ENCODE measurements at places on chromosomes 7 and 10.

GRCh38 chr10:93766918-93767317, 9.2 kb downstream of the LGI1 start:
- DNase-seq, result no peak

DNA sequence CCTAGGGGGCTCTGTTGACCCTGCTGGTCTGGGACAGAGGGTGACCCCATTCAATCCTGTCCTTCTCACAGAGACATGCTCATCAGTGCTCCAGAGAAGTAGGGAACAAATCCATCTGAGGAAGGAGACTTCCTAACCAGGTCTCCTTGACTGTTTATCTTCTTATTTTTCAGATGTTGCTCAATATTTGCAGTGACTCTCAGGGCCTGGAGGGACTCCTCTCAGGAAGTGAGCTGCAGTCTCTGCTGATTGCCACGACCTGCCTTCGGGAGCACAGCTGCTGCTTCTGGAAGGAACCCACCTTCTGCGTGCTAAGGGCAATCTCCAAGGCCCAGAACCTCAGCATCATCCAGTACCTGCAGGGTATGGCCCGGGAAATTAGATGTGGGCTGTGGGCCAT, 41.0 kb downstream of the WDFY4 start:
- no peak for DNase-seq

DNA sequence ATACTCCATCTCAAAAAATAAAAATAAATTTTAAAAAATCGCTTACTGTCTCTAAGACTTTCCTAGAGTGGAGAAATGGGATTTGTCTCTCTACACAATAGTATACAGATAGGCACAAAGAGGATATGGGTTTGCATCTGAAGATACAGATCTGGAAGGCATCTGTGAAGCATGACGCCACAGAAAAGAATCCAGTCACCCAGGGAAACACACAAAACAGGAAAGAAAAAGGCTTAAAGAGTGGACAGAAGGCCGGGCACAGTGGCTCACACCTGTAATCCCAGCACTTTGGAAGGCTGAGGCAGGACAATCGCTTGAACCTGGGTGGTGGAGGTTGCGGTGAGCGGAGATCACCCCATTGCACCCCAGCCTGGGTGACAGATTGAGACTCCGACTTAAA, 61.3 kb downstream of the SKIDA1 start:
- no peak for DNase-seq

DNA sequence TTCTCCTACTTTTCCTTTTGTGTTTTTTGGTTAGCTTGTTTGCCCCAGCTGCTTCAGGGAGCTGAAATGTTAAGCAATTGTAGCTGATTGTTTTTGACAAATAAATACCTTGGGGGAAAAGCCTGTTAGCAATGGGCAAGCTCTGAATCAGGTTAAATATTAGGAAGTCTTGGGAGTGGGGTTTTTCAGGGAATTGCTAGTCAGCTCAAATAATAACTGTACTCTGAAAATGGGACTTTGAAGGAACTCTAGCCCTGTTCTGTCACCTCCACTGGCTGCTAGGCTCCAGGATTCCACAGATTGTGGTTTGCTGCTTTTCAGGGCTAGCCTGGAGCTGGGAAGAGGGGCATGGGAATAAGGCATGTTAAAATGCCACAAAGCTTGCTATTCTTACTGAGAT, 39.5 kb downstream of the ADK start:
- no peak for DNase-seq

GRCh38 chr7:142685877-142686508, 63.3 kb upstream of the PRSS1 start:
- no peak for DNase-seq

DNA sequence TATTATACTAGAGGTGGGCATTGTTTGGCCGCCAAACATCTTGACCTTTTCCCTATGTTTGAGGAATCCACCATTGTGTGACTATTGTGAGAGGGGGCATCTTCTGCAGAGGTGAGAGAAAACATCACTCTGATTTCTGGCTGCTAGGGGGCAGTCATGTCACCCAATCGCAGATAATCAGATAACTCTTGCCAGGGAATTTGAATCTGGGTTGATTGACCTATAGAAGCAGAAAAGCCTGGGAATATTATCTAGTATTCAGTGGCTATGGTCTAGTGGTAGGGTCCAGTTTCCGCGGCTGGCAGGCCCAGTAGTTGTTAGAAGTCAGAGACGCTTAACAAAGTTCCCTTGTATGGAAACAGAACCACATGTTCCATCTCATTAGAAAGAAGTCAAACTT, 808.5 kb downstream of the PHTF2 start:
- DNase-seq, result no peak

- no peak for DNase-seq
Observed at GRCh38 chr10:104322416-104322782, 15.9 kb downstream of the ITPRIP start.

DNA sequence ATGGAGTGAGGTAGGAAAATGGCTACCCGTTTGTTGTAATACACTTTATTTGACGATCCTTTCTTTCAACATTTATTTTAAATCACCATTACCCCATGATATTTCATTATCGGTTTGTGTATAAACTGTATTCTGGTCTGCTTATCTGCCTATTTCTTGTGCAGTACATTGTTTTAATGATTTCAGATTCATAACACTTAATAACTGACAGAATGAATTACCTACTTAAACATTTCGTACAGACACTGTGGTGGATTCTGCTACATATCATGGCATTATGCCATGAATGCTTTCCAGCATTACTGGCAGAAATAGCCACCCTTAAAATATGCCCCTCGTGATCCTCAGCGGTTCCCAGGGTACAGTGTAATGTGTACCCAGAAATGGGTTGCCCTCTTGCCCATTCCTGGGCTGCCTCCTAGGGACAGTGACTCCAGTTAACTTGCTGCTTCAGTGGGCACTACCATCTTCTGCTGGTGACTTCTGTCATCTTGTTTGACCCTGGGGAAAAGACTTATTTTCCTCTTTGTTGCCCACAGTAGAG, 74.5 kb downstream of the C1GALT1 start:
- DNase-seq, result no peak

GRCh38 chr10:108424656-108425055, 1260.2 kb upstream of the SORCS1 start:
- no peak for DNase-seq

- no peak for DNase-seq
Observed at GRCh38 chr10:24467605-24468004, 256.1 kb downstream of the ARHGAP21 start.

GRCh38 chr10:74891053-74891452, 64.7 kb downstream of the KAT6B start:
- no peak for DNase-seq

DNA sequence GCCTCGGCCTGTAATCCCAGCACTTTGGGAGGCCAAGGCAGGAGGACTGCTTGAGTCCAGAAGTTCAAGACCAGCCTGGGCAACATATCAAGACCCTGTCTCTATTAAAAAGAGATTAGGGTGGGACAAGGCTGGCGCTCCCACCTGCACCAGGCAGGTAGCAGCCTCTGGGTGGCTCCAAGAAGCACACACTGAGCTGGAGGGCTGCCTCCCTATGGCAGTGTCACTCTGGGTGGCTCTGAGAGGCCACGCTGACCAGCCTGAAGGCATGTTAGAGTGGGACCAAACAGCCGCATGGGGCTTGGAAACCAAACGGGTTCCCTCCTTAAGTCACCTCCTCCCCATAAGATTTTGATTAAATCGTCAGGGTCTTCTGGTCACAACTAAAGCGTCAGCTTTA, 19.8 kb upstream of the COL26A1 start:
- DNase-seq, result no peak

DNA sequence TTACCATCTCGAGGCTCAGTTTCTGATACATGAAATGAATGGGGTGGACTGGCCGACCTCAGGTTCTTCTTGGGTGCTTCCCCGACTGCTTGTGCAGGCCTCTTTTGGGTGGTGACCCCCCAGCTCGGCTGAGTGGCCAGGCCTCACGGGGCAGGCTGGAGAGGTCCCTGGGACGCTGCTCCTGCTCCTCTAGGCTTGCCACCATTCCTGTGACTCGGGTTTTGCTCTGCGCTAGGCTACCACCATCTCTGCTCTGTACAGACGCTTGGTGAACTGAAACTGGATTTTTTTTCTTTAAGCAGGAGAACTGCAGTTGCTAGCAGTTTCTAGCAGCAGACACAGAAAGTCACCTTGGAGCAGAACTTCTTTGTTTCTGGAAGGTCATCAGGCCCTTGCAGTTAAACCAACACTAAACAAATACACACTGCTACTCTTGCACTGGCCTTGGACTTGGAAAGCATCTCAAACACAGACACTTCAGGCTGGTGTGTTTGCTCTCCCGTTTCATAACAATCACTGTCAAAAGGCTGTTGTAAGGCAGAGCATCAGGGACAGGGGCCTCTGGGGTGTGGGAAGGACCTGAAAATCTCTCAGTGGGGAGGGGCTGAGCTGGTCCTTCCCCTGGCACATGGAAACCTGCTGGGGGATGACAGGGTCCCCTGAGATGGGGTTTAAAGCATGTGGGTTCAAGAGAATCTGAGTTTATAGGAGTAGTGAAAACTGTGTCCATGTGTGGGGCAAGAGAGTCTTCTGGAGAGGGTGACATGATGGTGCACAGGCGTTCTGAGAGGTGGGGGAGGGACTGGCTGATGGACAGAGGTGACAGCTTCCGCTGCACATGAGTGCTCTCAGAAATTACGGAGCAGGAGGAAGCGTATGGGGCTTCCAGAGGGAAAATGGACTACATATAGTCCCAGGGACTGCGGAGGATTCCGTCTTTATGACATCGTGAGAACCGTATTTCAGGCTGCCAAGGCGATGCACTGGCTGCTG, 35.0 kb upstream of the GIMAP8 start:
- DNase-seq, result no peak

DNA sequence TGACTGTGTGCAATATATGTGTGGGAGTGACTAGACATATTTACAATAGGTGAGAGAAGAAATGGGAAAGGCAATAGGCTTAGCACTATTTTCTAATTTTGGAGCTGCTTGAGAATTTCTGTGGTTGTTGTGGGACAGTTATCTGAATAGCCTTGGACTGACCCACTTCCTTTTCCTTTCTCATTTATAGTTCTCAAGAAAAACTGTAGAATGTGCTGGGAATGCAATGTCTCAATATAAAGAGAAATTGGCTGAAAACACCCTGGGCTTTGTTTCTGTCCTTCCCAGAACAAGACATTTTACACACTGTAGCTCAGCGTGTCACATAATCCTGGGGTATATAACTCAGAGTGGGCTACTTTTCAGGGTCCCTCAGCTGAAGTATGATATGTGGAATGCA, 153.0 kb upstream of the RHOBTB1 start:
- no peak for DNase-seq

Measured in effector CD8-positive, alpha-beta T cell (primary cell).